ENCODE measurements at places on chromosomes 1 and 21.

- peak; percentile 77 for DNase-seq
Measured at GRCh38 chr1:208107425-208108212, 136.6 kb downstream of the PLXNA2 start.

DNA sequence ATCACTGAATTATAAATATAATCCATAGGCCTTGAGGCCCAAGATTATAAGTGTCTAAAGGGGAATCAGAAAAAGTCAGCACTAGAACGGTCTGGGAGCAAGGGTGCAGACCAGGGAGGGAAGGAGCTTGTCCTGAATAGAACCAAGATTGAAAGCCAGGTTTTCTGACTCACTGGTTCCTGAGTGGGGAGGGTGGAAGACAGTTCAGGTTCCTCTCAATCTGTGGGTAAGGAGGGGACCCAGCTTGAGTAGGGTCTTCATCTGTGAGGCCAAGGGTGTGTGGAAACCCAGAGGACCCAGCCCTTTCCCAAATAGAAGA is 842 bp downstream of the LENEP start:
- DNase-seq: no peak

DNA sequence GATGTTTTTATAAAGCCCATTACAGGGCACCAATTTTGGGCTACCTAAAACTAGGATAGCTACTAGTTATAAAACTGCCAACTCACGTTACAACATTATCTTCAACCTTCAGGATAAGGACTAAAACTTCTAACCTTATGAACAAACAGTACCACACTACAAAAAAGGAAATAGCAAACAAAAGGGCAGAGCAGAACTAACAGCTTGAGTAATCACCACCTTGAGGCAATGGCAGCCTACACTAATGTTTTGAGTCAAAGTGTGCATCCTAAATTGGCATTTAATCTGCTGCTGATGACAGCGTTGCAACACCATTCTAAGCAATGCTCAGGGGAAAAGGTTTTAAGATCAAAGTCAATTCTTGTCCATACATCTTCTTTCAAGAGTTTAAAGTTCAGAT is 27.2 kb downstream of the PTP4A2 start:
- no peak for DNase-seq

DNA sequence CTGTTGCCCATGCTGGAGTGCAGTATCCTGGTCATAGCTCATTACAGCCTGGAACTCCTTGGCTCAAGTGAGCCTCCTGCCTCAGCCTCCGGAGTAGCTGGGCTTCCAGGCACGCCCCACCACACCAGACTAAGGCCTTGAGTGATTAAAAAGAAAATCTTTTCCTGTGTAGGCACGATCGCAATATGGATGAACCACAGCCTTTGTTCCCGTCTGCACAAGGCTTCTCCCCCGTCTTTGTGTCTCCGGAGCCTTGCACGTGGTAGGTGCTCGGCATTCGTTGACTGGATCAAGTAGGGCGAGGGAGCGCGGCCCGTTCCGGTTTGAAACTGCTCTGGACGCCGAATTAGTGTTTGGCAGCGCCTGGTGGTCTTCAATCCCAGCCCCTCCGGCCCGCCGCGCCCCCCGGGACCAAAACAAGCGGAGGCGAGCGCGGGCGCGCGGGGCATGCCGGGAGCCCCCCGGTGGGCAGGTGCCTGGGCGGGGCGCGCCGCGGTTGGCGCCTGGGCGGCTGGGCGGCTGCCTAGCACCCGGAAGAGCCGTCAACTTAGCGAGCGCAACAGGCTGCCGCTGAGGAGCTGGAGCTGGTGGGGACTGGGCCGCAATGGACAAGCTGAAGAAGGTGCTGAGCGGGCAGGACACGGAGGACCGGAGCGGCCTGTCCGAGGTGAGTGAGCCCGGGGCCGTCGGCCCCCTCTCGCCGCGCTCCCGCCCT is at the start of gene SFT2D2:
Gene SFT2D2 (plus strand): TSS at position 529 of the 715 bp plus-strand sequence. CDS start 76 bp downstream, at position 605.
- DNase-seq: peak; percentile 69

GRCh38 chr1:172826096-172826741 is 167.3 kb downstream of the FASLG start:
- peak; percentile 96 for DNase-seq

DNA sequence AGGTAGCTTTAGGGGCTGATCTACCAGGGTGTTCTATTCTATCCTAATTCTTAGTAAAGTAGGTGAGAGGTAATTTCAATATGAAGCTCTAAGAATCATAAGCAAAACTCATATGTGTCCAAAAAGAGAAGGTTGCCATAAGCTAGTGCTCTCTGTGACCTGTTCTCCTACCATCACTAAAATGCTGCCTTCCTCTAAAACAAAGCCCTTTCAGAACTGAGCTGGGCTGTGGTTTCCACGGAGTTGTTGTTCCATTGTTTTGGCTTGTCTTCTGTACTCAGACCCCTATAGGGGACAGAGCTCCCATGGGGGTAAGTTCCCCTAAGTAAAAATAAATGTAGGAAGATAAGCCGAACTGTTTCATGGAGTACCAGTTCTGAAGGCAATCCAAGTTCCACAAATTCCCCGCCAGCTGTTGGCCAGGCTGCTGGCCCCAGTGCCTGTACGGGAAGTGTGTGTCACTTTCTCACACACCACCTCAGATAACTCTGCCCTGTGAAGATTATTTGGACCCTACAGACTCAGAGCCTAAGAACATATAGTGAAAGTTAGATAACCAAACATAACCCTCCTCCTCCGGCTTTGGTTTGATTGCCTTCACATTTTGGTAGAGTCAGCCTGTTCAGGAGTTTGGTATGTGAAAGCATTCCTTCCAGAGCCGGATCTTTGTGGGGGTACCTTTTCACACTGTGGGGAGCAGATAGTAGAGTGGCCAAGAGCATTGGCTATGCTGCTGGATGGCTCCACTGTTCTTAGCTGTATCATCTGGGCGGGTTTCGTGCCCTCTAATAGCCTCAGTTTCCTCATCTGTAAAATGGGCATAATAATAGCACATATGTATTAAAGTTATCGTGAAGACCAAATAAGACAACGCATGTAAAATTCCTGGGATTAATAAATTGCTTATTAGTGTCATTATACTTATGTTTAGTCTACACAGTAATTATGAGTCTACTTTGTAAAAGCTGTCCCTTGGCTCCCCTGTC is 10.8 kb downstream of the DPT start:
- DNase-seq: no peak

DNA sequence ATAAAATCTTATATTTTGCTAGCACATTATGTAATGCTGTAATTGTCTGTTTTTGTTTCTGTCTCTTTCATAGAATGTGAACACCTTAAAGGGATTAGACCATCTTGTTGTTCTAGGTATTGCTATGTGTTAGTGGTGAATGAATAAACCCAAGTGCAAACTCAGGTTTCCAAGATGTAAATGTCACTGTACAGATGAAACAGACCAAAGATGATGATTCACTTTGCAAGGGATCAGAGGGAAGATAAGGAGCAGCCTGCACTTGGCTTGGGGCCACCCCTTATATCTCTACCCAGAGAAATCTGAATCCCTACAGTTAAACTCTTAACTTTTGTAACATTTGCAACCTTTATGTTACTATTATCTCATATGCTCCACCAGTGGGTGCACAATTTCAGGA is 25.4 kb downstream of the UROD start:
- no peak for DNase-seq

DNA sequence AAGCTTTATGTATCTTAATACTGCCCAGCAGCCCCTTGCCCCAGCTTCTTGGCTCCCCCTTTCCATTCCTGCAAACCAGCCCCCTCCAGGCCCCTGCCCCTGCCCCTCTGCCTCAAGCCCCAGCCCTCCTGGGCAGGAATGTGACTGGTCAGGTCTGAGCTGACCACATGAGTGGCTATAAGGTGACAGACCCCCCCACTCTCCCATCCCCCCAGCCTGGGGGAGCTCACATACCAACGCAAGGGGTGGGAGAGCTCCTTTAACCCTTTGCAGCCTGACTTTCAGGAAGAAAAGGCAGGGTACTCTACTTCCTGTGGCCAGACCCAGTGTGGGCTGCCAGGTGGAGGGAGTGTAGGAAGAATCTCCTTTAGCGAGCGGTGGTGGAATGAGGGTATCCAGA is 33.2 kb downstream of the AHDC1 start:
- no peak for DNase-seq

DNA sequence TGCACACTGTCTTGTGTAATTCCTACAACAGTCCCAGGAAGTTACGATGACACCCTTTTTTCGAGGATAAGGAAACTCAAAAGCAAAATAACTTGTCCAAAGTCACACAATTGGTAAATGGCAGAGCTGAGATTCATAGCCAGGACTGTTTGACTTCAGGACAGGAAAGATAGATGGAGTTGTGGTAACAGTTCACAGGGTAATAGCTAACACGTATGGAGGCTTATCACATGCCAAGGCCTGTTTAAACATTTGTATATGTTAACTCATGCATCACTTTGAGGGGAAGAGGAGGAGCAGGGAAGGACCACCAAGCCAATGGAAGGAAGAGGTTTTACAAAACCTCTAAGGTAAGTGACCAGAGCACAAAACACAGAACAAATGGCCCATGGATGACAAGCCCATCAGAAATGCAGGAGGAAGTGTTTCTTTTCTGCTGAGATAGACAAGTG is 2.8 kb downstream of the DHCR24 start:
- no peak for DNase-seq
